GM23248 (cell line): ENCODE measurements at places on chromosomes 4 and X. TPM values are rescaled to one million over a fixed set of nuclear protein-coding genes. Genes with fewer than 3 reads are reported as not detected.

GRCh38 chrX:134184936-134185335, 52.0 kb upstream of the CCDC160 start:
- H3K4me3 ChIP-seq, result no peak overlapping the region
- DNase-seq, result no peak
- H3K27ac ChIP-seq, result no peak overlapping the region
- H3K4me1 ChIP-seq, result no peaks in the 10 kb centered on the region
- H3K27me3 ChIP-seq, result no peaks in the 10 kb centered on the region

DNA sequence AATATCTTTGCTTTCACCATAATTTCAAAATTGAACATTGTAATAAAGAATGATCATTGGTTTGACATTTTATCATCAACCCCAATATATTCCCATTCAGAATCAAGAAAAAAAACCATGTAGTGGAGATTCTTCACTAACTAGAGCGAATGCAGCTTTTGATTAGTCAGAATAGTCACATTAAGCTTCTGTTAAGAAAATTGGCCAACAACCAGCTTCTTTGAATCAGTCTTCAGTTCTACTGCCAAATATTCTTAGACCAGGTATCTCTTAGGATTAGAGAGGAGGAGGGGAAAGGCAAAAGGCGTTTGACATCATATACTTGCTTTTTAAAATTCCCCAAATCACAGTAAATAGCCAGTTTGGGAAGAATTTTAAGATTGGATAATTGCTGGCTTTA, 22.2 kb upstream of the TBC1D8B start:
- DNase-seq, result peak; percentile 4
- H3K27me3 ChIP-seq, result no peaks in the 10 kb centered on the region
- H3K4me3 ChIP-seq, result no peak overlapping the region
- no peaks in the 10 kb centered on the region for H3K4me1 ChIP-seq

MSANTD1 gene
- total RNA-seq, result 2.1 TPM in 1 of 2 replicates, not detected in the other

BMPR1B gene
- 0.76 TPM in 2 replicates for total RNA-seq

CXCL11 gene
- not detected in 2 replicates for total RNA-seq

HDX gene
- 1.6 and 2.3 TPM in 2 replicates for total RNA-seq

- no peaks in the 10 kb centered on the region for H3K36me3 ChIP-seq
- H3K4me3 ChIP-seq, result no peak overlapping the region
- no peaks in the 10 kb centered on the region for H3K4me1 ChIP-seq
- no peak for DNase-seq
- H3K27me3 ChIP-seq, result no peaks in the 10 kb centered on the region
- H3K27ac ChIP-seq, result no peak overlapping the region
Observed at GRCh38 chr4:9936129-9936644, 85.1 kb downstream of the SLC2A9 start.

BRS3 gene
- total RNA-seq, result not detected in 2 replicates

DNA sequence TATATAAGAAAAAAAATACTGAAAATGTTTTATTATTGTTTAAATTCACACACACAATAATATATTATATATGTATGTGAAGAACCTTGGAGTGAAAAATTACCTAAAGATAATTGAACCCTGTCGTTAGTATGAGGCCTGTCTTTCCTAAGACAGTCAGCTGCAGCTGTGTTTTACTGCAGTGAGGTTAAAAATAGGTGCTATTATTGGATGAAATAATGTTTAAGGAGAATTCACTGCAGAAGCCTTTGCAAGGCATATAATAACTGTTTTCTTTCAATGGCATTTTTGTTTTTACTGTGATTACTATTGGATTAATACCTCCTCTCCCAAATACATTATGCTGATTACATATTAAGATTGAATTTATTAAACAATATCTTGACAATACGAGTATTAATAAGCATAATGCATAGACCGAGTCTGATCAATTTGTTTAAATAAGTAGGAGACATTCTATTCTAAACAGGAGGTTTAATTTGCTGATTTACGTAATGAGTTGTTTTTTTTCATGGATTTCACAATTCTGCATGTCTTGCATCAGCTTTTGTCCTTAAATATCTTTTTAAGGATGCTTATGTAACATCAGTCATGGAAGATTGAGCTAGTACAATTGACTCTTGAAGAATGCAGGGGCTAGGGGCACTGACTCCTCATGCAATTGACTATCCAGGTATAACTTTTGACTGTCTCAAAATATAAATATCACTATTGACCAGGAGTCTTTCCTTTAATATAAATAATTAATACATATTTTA, 1181.1 kb upstream of the PCDH7 start:
- DNase-seq, result no peak
- no peaks in the 10 kb centered on the region for H3K4me1 ChIP-seq
- H3K27me3 ChIP-seq, result no peaks in the 10 kb centered on the region
- H3K36me3 ChIP-seq, result no peaks in the 10 kb centered on the region
- no peak overlapping the region for H3K27ac ChIP-seq
- H3K4me3 ChIP-seq, result no peak overlapping the region
